ENCODE measurements at places on chromosomes 7 and 10. TPM values are rescaled to one million over a fixed set of nuclear protein-coding genes. Genes with fewer than 3 reads are reported as not detected.

GRCh38 chr10:27986821-27987220 lies 12.1 kb downstream of the ODAD2 start:
- no peak overlapping the region for H3K4me3 ChIP-seq
- no peaks in the 10 kb centered on the region for H3K36me3 ChIP-seq
- no peak overlapping the region for H3K27ac ChIP-seq
- no peaks in the 10 kb centered on the region for H3K27me3 ChIP-seq
- no peak for DNase-seq

- no peak overlapping the region for H3K4me3 ChIP-seq
- no peaks in the 10 kb centered on the region for H3K4me1 ChIP-seq
- peaks cover 1% of the 10 kb centered on the region for H3K36me3 ChIP-seq
Measured at GRCh38 chr10:76172020-76172419, 740.6 kb downstream of the LRMDA start.

DNA sequence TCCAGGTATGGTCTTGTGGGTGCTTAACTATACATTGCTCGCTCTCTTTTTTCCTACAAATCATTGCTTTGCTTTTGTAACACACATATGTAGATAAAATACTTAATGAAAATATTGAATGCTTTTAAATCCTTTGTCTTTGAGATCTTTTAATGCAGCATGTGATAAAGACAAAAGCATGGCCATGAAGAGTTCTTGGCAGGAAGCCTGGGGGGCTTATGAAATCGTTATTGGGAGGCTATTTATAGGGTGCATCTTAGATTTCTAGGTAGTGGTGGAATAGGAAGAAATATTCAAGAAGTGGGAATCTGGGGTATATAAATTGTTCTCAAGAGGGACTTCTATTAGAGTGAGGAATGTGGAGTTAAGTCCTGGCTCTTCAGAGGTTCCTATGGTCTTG lies 21.9 kb downstream of the UBE2D1 start:
- H3K36me3 ChIP-seq = peaks cover 4% of the 10 kb centered on the region
- DNase-seq = no peak
- no peaks in the 10 kb centered on the region for H3K27me3 ChIP-seq
- H3K27ac ChIP-seq = no peak overlapping the region
- H3K4me1 ChIP-seq = peaks cover 14% of the 10 kb centered on the region

DNA sequence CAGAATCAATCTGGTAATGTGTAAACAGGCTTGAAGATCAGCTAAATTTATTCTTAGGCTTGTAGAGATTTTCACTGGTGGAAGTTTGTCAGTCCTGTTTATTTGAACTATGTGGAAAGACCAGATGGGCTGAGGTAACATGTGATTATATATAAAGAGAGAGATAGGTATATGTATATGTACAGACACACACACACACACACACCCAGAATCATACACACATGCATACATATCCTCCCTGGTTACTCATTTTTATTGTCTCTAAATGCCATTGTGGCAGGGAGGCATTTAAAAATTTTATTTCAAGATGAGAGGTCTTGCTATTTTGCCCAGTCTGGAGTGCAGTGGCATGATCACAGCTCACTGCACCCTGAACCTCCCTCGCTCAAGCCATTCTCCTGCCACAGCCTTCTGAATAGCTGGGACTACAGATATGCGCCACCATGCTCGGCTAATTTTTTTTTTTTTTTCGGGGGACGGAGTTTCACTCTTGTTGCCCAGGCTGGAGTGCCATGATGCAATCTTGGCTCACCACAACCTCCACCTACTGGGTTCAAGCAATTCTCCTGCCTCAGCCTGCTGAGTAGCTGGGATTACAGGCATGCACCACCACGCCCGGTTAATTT lies 78.1 kb upstream of the CYTH3 start:
- no peak overlapping the region for H3K27ac ChIP-seq
- peaks cover 16% of the 10 kb centered on the region for H3K4me1 ChIP-seq
- DNase-seq = no peak
- H3K27me3 ChIP-seq = no peaks in the 10 kb centered on the region

TNKS2 gene
- 52.1 TPM for total RNA-seq

GRCh38 chr10:87093632-87094372 lies 841 bp downstream of the GLUD1 start:
- H3K36me3 ChIP-seq = peaks cover 3% of the 10 kb centered on the region

DNA sequence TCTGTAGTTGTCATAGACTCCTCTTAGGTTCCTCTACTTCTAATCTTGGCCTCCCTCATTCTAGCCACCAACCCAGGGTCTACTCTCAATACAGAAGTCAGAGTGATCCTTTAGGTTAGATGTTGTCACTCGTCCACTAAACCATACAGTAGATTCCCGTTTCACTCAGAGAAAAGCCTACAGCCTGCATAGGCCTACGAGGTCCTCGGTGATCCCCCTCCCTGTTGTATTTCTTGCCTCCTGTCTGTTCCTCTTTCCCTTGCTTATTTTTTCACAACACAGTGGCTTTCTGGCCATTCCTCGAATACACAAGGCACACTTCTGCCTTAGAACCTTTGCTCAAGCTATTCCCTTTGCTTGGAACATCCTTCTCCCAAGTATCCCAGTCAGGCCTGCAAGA lies 183.0 kb upstream of the PRSS1 start:
- H3K36me3 ChIP-seq = no peaks in the 10 kb centered on the region
- H3K27ac ChIP-seq = no peak overlapping the region
- peaks cover 36% of the 10 kb centered on the region for H3K4me1 ChIP-seq

- H3K4me3 ChIP-seq = no peak overlapping the region
- no peak for DNase-seq
- no peak overlapping the region for H3K27ac ChIP-seq
- no peaks in the 10 kb centered on the region for H3K27me3 ChIP-seq
Measured at GRCh38 chr10:31683682-31684081, 244.9 kb downstream of the ARHGAP12 start.

GRCh38 chr7:114740095-114740494 lies 181.8 kb upstream of the MDFIC start:
- H3K27me3 ChIP-seq = peaks cover 2% of the 10 kb centered on the region
- no peak for DNase-seq
- no peaks in the 10 kb centered on the region for H3K36me3 ChIP-seq
- H3K4me1 ChIP-seq = no peaks in the 10 kb centered on the region
- H3K4me3 ChIP-seq = no peak overlapping the region

CXCL12 gene
- total RNA-seq = 65.5 TPM

DNA sequence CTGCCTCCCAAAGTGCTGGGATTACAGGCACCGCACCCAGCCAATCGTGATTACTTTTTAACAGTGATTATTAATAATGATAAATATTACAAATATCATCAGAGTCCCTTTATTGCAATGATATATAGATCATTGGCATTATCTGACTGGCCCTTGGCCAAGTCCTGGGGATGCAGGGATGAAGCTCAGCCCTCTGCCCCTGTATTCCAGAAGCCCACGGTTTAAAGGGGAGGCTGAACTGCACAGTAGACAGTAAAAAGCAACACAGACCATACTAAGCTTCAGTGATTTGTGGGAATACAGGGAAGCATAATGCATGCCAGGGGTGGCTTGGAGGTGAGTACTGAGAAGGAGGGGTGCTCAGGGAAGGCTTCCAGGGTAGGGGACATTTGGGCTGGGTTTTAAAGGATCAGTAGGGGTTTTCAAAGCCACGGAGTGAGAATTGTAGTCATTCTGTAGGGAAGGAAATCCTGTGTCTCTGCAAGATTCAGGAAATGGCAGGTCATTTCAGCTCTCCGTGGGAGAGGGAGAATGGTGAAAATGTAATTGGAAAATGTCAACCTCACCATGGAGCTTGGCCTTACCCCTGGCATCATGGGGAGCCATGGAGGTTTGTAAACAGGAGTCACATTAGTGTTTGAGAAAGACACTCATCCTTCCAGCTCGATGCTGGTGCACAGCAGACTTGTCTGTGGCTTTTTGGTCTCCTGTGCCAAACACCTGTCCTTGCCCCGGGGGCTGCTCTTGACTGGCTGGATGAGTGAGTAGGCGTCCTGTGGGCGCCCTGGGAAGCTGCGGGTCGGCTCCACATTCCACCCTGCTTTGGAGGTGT lies 8.8 kb downstream of the ADAMTS14 start:
- no peak overlapping the region for H3K4me3 ChIP-seq
- DNase-seq = peak; percentile 11
- H3K27ac ChIP-seq = no peak overlapping the region
